Stimulated activated CD8-positive, alpha-beta memory T cell treated with anti-CD3 and anti-CD28 coated beads, Interleukin-4, amount 100 ng/mL, for 1 hour (primary cell): ENCODE measurements at places on chromosomes 11 and 22.

DNA sequence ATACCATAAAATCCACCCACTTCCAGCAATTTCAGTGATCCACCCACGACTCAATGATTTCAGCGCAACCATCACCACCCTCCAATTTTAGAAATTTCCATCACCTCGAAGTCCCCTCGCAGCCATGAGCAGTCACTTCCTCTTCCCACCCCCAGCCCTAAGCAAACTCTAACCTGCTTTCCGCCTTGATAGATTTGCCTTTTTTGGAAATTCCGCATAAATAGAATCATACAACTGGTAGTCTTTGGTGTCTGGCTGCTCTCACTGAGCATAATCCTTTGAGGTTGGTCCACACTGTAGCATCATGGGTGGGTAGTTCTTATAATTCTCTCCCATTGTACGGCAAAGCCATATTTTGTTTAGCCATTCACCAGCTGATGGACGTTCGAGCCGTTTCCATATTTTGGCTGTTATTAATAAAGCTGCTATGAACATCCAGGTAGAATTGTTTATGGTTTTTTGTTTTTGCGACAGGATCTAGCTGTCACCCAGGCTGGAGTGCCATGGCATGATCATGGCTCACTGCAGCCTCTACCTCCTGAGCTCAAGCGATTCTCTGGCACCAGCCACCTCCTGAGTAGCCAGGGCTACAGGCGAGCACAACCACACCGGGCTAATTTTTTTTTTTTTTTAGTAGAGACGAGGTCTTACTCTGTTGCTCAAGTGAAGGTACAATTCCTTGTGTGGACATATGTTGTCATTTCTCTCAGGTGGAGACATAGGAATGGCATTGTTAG is 16.0 kb downstream of the PIM3 start:
- DNase-seq, result no peak

- DNase-seq, result no peak
Observed at GRCh38 chr11:10130875-10131274, 163.1 kb downstream of the SBF2 start.

DNA sequence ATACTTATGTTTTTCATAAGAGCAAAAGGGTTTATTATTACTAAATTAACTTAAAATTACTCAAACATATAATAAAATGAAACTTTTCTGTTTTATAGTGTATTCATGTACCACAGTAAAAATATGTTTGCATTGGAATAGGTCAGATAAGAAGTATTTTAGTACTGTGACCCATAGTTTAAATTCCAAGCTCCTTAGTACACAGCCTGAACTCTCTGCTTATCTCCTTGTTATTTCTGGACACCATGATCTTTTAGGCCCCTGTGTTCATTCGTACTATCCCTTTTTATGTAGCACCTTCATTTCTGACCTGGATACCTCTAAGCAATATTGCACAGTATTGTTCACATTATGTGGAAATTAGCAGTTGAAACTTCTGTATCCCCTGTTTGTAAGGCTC is 296.7 kb upstream of the SYN3 start:
- no peak for DNase-seq

DNA sequence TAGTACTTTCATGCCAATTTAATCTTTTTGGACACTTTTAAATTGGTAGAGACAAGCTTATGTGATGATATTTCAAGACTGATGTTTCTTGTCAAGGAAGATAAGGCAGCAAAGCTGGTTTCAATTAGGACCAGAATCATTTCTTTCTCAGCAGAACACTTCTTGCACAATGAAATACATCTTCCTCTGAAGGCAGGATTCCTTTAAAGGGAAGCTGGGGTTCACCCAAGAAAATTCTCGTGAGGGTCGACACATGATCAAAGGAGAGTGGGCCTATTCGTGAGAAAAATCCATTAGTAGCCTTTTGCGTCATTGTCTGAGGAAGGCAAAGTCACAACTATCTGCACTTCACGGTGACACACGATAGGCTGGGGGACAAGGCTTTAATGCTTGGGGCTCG is 17.6 kb downstream of the TTC12 start:
- no peak for DNase-seq

GRCh38 chr11:123382555-123383074 is 47.5 kb upstream of the GRAMD1B start:
- no peak for DNase-seq

- DNase-seq, result no peak
Observed at GRCh38 chr11:44854086-44854485, 96.6 kb downstream of the TP53I11 start.

GRCh38 chr22:19663286-19663815 is 51.0 kb upstream of the SEPTIN5 start:
- no peak for DNase-seq

DNA sequence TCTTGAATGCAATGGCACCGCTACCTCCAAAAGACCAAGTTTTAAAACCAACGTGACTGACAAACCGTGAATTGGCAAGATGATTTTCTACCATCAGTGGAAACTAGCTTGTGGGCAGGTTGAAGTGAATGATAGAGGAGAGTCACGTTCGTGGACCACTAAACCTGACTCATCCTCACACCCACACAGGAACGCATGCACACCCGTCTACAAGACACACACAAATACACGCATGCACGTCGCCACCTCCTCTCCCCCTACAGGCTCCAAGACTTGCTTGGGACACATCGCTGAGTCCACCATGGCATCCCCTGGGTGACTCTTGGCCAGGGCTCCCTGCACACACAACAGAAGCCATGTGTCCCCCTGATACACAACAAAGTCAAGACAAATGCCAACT is 14.4 kb downstream of the TMPRSS6 start:
- no peak for DNase-seq

- DNase-seq, result no peak
Observed at GRCh38 chr11:75591966-75592365, 29.9 kb downstream of the SERPINH1 start.

- DNase-seq, result no peak
Observed at GRCh38 chr11:76632492-76632891, 38.1 kb downstream of the LRRC32 start.

DNA sequence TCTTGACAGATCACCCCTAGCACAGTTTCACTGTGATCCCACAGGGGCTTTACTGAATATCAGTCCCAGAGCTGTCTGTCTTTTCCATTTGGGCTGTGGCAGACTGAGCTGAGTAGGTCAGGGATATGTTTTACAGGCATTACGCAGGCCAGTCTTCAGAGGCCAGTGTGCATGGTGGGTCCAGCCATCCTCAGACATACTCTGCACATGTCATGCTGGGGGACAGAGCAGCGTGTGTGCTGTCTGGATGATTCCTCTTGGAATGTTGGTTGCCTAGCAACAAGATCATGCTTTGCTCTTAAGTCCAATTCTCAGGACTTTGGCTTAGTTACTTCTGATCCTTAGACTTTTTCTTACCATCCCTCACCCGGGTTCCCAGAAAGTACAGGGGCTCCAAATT is 736.5 kb downstream of the DLG2 start:
- no peak for DNase-seq
